ENCODE measurements at places on chromosomes 5 and 9.

DNA sequence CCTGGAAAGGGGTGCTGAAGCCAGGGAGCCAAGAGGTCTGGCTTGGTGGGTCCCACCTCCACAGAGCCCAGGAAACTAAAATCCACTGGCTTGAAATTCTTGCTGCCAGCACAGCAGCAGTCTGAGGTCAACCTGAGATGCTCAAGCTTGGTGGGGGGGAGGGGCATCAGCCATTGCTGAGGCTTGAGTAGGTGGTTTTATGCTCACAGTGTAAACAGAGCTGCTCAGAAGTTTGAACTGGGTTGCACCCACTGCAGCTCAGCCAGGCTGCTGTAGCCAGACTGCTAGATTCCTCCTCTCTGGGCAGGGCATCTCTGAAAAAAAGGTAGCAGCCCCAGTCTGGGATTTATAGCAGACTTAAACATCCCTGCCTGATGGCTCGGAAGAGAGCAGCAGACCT, 55.5 kb upstream of the FBXL17 start:
- no peak for DNase-seq

DNA sequence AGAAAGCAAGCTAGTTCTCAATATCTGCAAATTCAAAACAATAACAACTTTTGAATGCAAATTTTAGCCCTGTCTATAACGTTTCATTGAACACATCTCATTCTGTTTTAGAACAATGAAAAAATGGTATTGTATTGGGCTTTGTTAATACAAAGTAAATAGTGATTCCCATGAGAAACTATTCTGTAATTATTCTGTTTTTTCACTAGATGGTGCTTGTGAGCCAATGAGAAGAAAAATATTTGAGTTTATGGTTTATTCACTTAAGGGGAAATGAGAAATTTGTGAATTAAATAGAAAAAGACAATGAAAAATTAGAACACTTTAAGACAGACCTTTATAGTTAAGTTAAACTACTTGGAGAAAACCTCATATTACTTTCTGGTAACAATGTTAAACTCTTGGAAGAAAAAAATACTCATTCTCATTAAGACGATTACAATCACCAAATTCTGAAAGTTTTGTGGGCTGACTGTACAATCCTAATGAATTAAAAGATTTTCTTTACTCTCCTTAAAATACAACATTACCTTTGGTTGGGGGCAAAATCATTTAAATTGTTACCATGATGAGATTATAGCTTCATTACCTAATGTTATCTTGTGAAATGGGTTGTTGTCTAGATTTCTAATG, 127.0 kb downstream of the NNT start:
- peak; percentile 25 for DNase-seq

GRCh38 chr5:68958428-68958827, 135.4 kb upstream of the SLC30A5 start:
- DNase-seq, result no peak

DNA sequence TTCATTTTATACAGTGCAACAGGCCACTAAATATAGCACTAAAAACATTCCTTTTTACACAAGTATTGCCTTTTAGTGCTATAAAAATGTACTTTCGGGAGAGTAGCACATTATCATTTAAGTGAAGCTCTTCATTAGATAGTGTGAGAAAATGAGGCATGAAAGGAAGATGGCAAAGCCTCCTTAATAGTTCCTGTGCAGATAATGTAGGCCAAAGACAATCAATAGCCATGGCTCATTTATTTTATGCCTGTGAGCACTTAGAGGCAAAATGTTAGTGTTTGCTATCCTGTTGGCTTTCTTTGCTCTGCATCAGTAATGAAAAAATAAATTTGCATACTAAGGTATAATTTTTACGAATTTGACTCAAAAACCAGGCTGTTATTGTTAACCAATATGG, 929.5 kb upstream of the C9orf72 start:
- no peak for DNase-seq

DNA sequence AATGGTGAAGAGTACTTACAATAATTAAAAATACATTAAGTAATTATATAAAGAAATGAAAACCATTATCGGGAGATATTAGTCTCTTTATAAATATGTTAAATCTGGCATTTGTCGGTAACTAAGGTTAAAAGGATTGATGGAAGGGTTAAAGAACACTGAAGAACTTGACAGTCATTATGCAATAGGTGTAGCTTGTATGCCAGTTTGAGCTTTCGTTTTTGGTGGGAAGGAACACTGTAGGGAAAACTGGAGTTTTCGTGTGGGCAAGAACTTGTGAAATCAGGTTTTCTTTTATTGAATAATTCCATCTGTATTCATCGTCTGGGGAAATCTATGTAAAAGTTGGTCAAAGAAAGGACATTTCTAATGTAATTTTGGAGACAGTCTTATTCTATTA, 142.3 kb downstream of the DMRTA1 start:
- no peak for DNase-seq

DNA sequence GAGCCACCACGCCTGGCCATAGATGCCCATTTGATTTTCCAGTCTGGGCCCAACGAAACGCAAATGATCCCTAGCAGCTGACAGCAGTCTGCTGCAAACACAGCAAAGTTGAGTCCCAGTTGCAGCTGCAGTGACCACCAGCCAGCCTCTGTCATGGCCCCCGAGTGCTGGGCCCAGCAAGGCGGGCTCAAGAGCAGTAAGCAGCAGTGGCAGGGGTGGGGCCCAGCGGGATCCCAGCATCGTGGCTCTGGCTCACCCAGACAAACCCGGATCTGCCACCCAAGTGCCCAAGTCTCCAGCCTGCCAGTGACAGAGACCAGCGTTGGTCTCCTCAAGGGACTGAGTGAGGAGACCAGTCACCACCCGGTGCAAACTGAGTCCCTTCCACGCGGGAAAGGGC, 6.9 kb upstream of the LTC4S start:
- no peak for DNase-seq

GRCh38 chr5:89698028-89698427, 711.5 kb downstream of the CETN3 start:
- DNase-seq, result no peak

GRCh38 chr5:150596313-150596712, 44.1 kb upstream of the SYNPO start:
- DNase-seq, result no peak

DNA sequence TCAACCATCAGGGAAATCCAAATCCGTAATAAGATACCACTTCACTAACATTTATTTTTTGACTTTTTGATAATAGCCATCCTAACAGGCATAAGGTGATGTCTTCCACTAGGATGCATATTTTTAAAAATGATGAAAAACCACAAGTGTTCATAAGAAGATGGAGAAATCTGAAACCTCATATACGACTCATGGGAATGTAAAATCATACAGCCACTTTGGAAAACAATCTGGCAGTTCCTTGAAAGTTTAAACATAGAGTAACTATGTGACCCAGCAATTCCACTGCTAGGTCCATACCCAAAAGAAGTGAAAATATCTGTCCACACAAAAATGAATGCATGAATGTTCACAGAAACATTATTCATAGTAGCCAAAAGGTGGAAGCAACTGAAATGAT, 431.0 kb downstream of the ENC1 start:
- DNase-seq, result no peak

- no peak for DNase-seq
These were observed 103.1 kb downstream of the EHMT1 start for GRCh38 chr9:137721899-137722298.

DNA sequence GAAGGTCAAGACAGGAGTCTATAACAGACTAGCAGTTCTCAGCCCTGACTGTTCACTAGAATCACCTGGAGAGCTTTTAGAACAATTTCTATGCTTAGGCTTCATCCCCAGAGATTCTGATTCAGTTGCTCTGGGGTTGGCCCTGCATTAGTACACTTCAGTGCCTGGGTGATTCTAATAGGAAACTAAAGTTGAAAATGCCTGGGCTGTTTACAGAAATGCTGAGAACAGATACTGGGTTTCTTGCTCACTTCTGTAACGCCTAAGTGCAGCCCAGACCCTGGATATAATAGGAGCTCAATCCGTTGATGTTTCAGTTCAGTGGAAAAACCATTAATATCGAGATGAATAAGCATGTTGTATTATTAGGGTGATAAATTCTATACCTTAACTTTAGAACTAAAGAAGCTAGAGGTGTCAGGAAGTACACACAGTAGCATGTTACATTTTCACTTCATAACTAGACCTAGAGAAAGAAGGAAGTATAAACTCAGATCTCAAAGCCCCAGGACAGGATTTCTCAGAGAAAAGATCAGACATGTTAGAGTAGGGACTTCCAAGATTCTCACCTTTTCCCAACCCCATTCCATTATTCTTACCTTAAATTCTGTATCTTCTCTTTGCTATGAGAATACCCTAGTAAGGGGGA, 20.4 kb downstream of the HAVCR2 start:
- DNase-seq, result no peak

DNA sequence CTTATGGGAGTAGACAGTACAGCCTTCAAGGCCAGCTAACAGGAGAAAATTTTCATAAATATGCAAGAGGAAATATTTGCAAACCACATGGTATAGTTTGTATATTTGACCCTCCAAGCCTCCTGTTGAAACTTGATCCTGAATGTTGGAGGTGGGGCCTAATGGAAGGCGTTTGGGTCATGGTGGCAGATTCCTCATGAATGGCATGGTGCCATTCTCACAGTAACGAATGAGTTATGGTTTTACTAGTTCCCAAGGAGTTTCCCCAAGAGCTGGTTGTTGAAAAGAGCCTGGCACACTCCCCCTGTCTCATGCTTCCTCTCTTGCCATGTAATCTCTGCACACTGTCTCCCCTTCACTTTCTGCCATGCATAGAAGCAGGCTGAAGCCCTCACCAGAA, 3.3 kb upstream of the PAIP1 start:
- no peak for DNase-seq

GRCh38 chr5:139810341-139811273, 15.0 kb downstream of the PSD2 start:
- no peak for DNase-seq

GRCh38 chr9:132008855-132009812, 70.5 kb downstream of the MED27 start:
- DNase-seq, result no peak

DNA sequence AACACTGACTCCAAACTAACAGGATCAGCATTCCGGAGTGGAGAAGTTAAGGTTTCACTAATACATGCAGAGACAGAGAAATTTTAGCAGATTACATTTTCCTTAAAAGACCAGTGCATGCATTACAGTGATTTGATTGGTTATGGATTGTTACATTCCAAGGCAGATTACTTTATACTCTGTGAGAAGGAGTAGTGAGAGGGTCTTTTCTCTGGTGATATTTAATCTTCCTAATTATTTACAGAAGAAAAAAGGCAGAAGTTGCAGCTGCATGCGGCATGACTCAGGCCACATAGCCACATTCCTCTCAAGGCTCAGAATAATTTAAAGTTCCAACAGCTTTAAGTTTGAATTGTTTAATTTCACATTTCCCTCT, 53.0 kb upstream of the PDZD2 start:
- DNase-seq, result no peak

Measured in NCI-H1105 (cell line).